ENCODE measurements at places on chromosomes 16 and 17.

DNA sequence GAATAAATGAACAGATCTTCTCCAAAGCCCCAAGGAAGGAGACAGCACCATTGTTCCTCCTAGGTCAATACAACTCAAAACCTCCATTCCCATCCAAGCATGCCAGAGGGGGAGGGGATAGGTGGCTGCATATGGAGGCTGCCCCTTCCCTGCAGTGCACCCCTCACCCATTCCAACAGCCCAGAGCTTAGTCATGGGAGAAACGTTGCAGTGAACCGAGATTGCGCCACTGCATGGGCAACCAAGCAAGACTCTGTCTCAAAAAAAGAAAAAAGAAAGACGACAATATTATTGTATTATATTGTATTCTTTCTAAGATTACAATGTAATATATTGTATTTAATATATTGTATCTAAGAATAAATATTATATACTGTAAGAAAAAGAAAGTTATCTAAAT lies 36.4 kb upstream of the CD300E start:
- DNase-seq, result no peak

- no peak for DNase-seq
These were observed 763 bp downstream of the ZKSCAN2 start for GRCh38 chr16:25256695-25257469.

- DNase-seq, result peak; percentile 83
These were observed at the start of gene MLX for GRCh38 chr17:42566883-42567573. Gene MLX (plus strand): TSS chr17:42567100. CDS start chr17:42567125, 25 bp downstream.

GRCh38 chr16:59758848-59759247 lies 1024.7 kb upstream of the GOT2 start:
- no peak for DNase-seq

DNA sequence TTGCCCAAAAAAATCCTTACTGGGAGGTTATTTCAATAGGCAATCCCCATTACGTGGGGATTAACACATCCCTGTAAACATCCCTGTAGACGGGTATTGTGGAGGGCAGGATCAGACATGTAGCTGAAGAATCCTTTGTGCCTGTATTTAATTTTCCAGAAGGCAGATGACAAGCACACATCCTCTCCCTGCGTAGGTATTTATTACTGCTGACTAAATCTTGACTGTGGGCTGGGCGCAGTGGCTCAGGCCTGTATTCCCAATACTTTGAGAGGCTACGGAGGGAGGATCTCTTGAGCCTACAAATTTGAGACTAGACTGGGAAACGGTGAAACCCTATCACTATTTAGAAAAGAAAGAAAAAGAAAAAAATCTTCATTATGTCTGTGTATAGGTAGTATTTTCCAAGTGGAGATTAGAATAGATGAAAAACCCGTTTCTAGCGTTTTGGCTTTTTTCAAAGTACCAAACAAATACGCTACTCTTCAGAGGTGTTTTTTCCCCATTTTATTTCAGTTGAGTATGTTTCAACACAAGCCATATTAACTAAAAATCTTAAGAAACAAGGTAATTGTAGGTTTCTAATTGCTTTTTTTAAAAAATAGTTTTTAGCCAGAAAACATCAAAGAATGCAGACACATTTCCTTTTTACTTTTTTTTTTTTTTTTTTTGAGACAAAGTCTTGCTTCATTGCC lies 1.5 kb upstream of the MARF1 start:
- DNase-seq, result no peak

- DNase-seq, result no peak
These were observed 3.5 kb upstream of the RAB37 start for GRCh38 chr17:74733365-74734122.

DNA sequence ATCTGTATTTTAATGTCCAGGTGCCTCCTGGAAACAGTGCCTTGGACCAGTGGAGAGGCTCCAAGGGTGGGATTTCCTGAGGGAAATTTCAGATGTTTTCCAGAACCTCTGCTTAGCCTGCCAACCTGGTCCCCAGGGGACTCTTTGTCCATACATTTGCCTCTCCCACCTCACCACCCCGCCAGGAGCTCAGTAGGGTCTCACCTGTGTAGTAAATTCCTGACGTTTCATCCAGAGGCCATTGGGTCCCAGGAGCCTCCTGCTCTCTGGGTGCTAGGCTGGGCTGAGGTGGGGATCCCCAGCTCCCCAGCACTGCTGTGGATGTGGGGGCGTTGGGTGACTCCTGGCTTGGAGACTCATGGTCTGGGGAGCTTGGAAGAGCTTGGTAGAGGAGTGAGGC lies 2.7 kb downstream of the NLRP1 start:
- DNase-seq, result no peak

- DNase-seq, result no peak
These were observed 5.5 kb upstream of the SECTM1 start for GRCh38 chr17:82338858-82339633.

DNA sequence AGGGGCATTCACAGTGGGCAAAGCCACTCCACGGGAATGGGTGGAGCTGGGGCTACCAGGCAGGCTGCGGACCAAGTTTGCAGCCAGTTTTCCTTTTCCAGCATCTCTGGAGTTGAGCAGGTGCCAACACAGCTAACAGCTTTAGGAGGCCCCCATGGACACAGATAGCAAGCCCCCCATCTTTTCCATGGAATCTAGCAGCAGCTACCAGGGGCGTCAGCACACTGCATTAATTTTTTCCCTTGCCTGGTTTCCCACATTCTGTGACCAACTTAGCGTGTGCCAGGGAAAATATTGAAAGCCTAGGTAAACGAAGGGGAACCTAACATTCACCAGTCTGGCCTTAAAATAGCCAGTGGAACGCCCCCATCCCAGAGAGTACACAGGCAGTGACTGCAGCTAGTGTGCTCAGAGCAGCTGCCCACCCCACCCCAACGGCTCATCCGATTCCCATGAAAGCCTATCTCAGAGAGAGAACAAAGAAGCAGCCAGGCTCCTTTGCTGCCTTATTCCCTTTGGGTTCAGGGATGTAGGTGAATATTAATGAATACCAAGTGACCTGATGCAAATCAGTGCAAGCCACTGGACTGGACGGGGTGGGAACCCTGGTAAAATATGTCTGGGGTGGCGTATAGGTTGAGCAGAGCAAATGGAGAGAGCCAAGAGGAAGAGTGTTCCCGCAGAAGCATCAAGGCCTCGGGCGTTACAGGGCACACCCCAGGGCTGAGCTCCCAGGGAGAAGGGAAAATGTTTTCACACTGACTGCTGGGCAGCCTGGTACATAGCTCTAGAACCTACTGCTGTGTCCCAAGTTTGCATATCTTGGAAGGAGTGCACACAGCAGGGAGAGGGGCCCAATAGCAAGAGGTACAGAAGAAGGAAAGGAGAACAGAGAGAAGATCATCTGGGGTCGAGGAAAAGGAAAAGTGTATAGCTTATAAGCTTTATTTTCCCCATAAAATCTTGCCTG lies 73.9 kb upstream of the SOX9 start:
- DNase-seq, result no peak

DNA sequence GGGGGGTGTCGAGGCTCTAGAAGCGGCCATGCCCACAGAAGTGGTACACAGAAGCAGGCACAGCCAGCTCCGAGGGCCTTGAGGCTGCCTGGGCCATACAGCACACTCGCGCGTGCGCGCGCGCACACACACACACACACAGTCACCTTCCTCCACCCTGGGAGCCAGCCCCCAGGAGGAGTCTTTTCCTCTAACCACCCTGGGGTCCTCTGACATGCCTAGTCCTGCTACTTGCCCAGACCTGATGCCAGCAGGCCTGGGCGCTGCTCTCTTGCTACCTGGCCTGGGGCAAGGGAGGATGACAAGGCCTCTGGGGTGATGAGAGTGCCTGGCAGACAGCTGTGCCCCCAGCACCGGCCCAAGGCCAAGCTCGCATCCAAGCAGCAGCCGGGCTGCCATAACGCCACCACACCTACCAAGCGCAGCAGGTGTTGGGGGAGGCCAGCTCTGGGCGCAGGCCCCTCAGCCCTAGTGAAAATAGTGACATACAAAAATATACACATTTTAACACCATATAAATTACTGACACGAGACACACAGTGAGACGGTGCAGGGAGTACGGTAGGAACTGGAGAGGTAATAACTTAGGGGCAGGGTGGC lies 41.1 kb downstream of the TSC2 start:
- no peak for DNase-seq

- no peak for DNase-seq
These were observed 119.5 kb downstream of the SALL1 start for GRCh38 chr16:51031598-51031997.

- DNase-seq, result no peak
These were observed 41.5 kb upstream of the ZFHX3 start for GRCh38 chr16:73089420-73089819.

- DNase-seq, result no peak
These were observed 1494.0 kb upstream of the CDH8 start for GRCh38 chr16:63530208-63530607.
